HCT116 (cell line): ENCODE measurements at places on chromosomes 6 and 20. TPM values are rescaled to one million over a fixed set of nuclear protein-coding genes. Genes with fewer than 3 reads are reported as not detected.

DNA sequence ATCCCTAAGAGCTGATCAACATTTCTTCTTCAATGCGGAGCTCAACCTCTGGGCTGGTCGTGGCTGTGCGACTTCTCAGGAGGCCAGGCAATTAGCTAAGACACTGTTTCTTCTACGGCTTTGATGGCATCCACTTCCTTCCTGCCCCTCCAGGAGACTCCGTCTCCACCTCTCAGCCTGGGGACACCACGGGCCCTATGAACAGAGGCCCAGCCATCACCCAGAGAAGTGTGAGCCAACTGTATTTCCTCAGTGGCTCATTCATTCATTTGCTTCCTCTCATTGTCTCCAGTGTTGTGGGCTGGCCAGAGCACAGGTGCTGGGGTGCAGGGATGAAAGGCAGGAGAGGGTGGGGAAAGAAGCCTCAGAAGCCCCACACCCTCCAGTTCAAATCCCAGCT, 51.8 kb upstream of the APCDD1L start:
- no peak overlapping the region for H3K27ac ChIP-seq
- no peaks in the 10 kb centered on the region for H3K27me3 ChIP-seq
- no peak overlapping the region for H3K4me3 ChIP-seq
- H3K36me3 ChIP-seq, result no peaks in the 10 kb centered on the region

DNA sequence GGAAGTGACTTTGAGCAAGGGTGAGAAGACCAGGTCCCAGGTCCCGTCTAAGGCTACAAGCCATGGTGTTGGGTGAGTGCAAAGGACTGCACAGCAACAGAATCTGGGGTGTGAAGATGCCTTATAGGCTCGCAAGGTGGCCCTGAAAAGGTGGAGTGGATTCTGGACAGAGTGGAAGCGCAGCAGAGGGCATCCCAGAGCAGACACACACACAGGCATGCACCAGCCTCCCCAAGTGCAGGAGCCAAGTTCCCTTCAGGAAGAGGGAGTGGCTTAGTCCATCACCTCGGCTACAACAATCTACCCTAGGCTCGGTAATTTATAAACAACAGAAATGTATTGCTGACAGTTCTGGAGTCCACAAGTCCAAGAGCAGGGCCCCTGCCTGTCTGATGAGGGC, 180.1 kb upstream of the PDE10A start:
- no peak for DNase-seq
- no peaks in the 10 kb centered on the region for H3K27me3 ChIP-seq
- no peak overlapping the region for H3K27ac ChIP-seq
- H3K4me1 ChIP-seq, result no peaks in the 10 kb centered on the region
- no peaks in the 10 kb centered on the region for H3K36me3 ChIP-seq

DNA sequence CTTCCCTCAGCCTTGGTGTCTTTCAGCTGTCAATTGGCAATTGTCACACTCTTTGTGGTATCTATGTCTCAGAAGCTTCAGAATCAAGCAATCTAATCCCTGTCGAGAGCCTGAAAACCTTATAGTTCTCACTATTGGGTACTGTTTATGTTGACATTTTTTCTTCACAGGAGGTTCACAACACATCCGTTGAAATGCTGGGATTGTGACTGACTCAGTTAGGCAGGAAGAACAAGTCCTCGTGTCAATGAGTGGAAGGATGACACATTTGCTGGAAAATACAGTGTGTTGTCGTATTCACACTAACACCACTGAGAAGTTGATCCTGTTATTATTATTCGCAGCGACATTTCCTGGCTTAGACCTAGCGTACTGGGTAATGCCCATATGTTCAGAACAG, 163.9 kb upstream of the CITED2 start:
- H3K36me3 ChIP-seq, result no peaks in the 10 kb centered on the region
- H3K27me3 ChIP-seq, result no peaks in the 10 kb centered on the region
- no peak overlapping the region for H3K4me3 ChIP-seq
- no peak overlapping the region for H3K27ac ChIP-seq
- no peak for DNase-seq
- peaks cover 33% of the 10 kb centered on the region for H3K4me1 ChIP-seq

GRCh38 chr6:52500238-52501129, 76.4 kb downstream of the TRAM2 start:
- no peaks in the 10 kb centered on the region for H3K27me3 ChIP-seq
- H3K4me1 ChIP-seq, result peaks cover 24% of the 10 kb centered on the region
- H3K4me3 ChIP-seq, result no peak overlapping the region
- H3K36me3 ChIP-seq, result peaks cover 3% of the 10 kb centered on the region; the same call in 1 of the 2 replicates
- H3K27ac ChIP-seq, result no peak overlapping the region
- no peak for DNase-seq

DNA sequence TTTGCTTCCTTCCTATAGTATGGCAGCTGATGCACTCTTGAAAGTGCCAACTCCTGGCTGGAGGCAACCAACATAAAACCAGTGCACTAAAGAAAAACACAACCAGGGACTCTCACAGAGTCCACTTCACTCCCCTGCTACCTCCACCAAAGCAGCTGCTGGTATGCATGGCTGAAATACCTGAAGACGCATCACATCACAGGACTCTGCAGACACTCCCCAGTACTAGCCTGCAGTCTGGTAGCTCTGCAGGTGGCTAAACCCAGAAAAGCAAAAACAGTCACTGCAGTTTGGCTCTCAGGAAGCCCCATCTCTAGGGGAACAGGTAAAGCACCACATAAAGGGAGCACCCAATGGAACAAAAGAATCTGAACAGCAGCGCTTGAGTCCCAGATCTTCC, 473.0 kb upstream of the SPTLC3 start:
- H3K27me3 ChIP-seq, result no peaks in the 10 kb centered on the region
- no peaks in the 10 kb centered on the region for H3K36me3 ChIP-seq
- H3K4me3 ChIP-seq, result no peak overlapping the region
- DNase-seq, result no peak
- H3K4me1 ChIP-seq, result no peaks in the 10 kb centered on the region

DNA sequence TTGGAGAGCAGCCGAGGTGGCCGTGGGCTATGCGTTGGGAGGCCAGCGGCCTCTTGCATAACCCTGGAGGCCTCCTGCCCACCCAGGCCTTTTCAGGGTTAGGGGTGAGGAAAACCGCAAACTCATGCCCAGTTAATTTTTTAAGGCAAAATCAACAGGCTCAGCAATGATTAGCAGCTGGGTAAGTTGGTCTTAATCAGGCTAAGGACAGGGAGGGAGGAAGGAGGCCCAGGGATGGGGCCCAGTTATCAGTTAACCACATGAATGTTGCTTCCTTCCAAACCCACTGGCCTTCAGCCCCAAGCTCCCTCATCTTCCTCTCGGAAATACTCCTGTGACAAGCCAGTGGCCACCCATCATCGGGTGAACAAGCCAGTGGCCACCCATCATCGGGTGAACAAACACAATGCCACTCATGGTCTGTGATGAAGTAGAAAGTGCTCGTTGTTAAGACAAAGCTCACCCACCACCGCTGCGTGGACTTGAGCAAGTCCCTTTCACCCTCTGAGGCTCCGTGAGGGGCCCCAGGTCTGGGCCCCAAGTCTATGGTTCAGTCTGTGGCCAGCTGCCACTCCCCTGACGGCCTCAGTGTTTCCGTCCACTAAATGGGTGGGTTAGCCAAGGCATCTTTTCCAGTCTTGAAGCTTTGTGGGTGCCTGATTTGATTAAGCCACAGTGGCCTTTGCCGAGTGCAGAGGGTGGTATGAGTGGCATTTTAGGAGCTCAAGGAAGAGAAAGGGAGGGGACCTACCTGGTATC, 39.4 kb downstream of the HNF4A start:
- H3K4me3 ChIP-seq, result no peak overlapping the region
- DNase-seq, result no peak
- no peak overlapping the region for H3K27ac ChIP-seq
- no peaks in the 10 kb centered on the region for H3K27me3 ChIP-seq
- H3K36me3 ChIP-seq, result no peaks in the 10 kb centered on the region
- 0 out of 2 replicates have a peak, but pooled peaks cover 2% of the 10 kb centered on the region for H3K4me1 ChIP-seq

- no peaks in the 10 kb centered on the region for H3K36me3 ChIP-seq
- H3K27ac ChIP-seq, result no peak overlapping the region
- DNase-seq, result no peak
- no peak overlapping the region for H3K4me3 ChIP-seq
- H3K4me1 ChIP-seq, result no peaks in the 10 kb centered on the region
Observed at GRCh38 chr6:155227046-155227445, 36.8 kb upstream of the CLDN20 start.

GRCh38 chr20:16898433-16898832, 150.3 kb downstream of the OTOR start:
- no peaks in the 10 kb centered on the region for H3K36me3 ChIP-seq
- no peak overlapping the region for H3K4me3 ChIP-seq
- H3K27me3 ChIP-seq, result peaks cover 23% of the 10 kb centered on the region; the same call in 1 of the 2 replicates
- H3K4me1 ChIP-seq, result no peaks in the 10 kb centered on the region

- H3K27ac ChIP-seq, result peak overlapping the region; percentile 80
- H3K4me1 ChIP-seq, result peaks cover 22% of the 10 kb centered on the region
- no peak for DNase-seq
- no peaks in the 10 kb centered on the region for H3K27me3 ChIP-seq
- 0 out of 2 replicates have a peak, but pooled peaks cover 3% of the 10 kb centered on the region for H3K36me3 ChIP-seq
Observed at GRCh38 chr20:289693-290083, 862 bp downstream of the C20orf96 start.

DNA sequence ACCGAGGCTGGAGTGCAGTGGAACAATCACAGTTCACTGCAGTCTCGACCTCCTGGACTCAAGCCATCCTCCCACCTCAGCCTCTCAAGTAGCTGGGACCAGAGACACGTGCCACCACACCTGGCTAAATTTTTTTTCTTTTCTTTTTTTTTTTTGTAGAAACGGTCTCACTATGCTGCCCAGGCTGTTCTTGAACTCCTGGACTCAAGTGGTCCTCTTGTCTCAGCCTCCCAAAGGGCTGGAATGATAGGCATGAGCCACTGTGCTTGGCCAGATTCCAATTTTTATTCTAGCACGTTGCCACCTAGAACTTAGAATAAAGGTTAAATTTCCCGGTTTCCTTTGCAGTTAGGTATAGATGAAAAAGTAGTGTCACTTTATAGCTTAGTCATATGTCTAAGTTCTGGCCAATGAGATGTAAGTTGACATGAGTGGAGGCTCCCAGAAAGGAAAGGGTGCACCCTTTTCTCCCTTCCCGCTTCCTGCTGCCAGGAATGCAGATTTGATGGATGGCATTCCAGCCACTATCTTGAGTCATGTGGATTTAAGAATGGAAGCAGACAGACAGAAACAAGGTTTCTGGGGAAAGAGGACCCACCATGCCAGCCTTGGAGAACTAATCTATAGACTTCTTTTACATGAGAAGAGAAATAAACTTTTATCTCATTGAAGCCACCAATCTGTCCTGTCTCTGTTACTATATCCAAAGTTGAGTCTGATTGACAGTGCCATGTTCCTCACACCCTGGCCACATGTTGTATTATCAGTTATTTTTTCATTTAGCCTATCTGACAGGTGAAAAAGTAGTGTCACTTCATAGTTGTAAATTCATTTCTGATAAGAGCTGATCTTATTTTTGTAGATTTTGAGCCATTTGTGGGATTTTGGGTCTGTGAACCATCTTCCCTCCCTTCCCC, 60.6 kb upstream of the NCOA3 start:
- H3K27me3 ChIP-seq, result no peaks in the 10 kb centered on the region
- peaks cover 16% of the 10 kb centered on the region for H3K4me1 ChIP-seq
- peak overlapping the region; percentile 24; the same call in 1 of the 2 replicates for H3K27ac ChIP-seq
- no peak overlapping the region for H3K4me3 ChIP-seq
- no peaks in the 10 kb centered on the region for H3K36me3 ChIP-seq
- no peak for DNase-seq

- no peak overlapping the region for H3K4me3 ChIP-seq
- H3K36me3 ChIP-seq, result no peaks in the 10 kb centered on the region
- no peak overlapping the region for H3K27ac ChIP-seq
Observed at GRCh38 chr6:38175786-38176185, 356.3 kb downstream of the ZFAND3 start.

DNA sequence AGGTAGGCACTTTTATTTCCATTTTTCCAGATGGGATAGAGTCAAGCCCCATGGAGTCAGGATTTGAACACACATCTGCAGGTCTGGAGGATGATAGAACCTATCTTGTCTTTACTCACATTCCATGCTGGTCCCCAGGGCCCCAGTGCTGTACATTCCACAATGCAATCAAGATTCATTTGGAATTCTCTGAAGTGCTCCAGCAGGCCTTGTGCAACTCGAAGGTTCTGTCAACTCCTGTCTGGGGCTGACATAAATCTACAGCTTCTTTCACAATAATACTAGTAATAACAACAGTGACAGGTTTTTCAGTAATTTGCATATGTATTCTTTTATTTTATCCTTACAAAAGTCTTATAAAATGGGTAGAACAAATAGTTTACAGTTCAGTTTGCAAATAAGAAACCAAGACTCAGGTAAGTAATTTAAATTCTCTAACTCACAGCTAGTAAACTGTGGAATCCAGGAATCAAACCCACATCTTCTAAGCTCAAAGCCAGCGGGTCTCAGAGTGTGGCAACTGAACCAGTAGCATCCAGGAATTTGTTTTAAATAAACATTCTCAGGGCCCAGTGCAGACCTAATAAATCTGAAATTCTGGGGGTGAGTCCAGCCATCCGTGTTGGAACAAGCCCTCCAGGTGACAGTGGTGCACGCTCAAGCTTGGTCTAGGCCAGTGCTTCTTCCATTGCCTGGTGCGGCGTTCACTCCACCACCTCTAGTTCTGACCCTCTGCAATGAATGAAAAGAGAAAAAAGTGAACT, 137.0 kb upstream of the TNFAIP3 start:
- H3K36me3 ChIP-seq, result no peaks in the 10 kb centered on the region
- no peak overlapping the region for H3K27ac ChIP-seq
- peaks cover 14% of the 10 kb centered on the region for H3K4me1 ChIP-seq
- H3K4me3 ChIP-seq, result no peak overlapping the region
- no peaks in the 10 kb centered on the region for H3K27me3 ChIP-seq
- no peak for DNase-seq

- no peaks in the 10 kb centered on the region for H3K4me1 ChIP-seq
- H3K36me3 ChIP-seq, result no peaks in the 10 kb centered on the region
- no peaks in the 10 kb centered on the region for H3K27me3 ChIP-seq
- no peak for DNase-seq
Observed at GRCh38 chr6:24253360-24253759, 104.5 kb downstream of the DCDC2 start.

GRCh38 chr6:26012061-26012460, 49.5 kb downstream of the TRIM38 start:
- no peaks in the 10 kb centered on the region for H3K36me3 ChIP-seq
- H3K27ac ChIP-seq, result no peak overlapping the region
- H3K4me3 ChIP-seq, result no peak overlapping the region
- DNase-seq, result no peak
- H3K27me3 ChIP-seq, result no peaks in the 10 kb centered on the region

Gene CALHM4
- total RNA-seq, result not detected

Gene ZNF391
- 1.1 TPM for total RNA-seq

Gene TRIM10
- 0.98 TPM for total RNA-seq

Gene DNPH1
- total RNA-seq, result 117 TPM

Gene PGC
- total RNA-seq, result 1.2 TPM

Gene COL19A1
- total RNA-seq, result not detected

Gene APCDD1L
- not detected for total RNA-seq

Gene SLC12A5
- 1.9 TPM for total RNA-seq
